Thoracic aorta (tissue), 2 donors: ENCODE measurements at places on chromosomes 13 and 19.

GRCh38 chr13:50494138-50494537, 349.4 kb downstream of the DLEU7 start:
- DNase-seq = no peak

GRCh38 chr19:30317403-30317802, 54.8 kb upstream of the ZNF536 start:
- no peak for DNase-seq

GRCh38 chr13:51768378-51768921, 35.5 kb downstream of the DHRS12 start:
- DNase-seq = no peak

GRCh38 chr13:97274829-97275649, 52.9 kb downstream of the MBNL2 start:
- no peak for DNase-seq

DNA sequence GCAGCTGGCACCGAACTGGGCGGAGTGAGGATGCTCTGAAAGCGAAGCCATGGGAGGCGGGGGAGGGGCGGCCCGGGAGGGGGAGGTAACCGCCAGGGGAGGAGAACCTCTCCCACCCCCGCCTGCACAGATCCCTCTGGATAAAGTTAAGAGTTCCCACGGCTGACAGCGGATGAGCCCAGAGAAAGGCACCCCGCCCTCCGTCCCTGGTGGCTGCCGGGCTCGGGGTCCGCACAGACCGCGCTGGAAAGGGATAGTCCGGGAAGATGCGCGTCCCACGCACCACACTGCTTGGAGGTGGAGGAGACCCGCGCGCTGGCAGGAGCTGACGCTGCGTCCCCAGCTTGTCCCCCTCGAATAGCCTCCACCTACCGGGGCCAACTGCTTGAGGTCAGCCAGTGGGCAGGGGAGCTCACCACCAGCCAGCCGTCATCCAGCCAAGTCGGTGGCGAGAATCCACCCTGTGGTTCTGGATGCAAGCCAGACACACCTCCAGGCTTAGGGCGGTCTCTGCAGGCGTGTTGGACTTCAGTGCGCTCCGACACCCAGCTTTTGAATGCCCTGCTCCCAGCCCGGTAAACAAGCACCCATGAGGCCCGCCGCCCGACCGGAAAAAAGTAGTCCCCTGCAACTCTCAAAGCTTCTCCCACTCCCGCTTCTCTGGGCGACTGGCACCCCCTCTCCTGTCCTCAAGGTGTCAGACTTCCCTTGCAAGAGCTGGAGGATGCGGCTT, at the start of gene TRPC4:
TRPC4 (minus strand) TSS at position 17 of the 733 bp plus-strand sequence. CDS start 86,439 bp downstream, outside the sequence.
- DNase-seq = no peak

DNA sequence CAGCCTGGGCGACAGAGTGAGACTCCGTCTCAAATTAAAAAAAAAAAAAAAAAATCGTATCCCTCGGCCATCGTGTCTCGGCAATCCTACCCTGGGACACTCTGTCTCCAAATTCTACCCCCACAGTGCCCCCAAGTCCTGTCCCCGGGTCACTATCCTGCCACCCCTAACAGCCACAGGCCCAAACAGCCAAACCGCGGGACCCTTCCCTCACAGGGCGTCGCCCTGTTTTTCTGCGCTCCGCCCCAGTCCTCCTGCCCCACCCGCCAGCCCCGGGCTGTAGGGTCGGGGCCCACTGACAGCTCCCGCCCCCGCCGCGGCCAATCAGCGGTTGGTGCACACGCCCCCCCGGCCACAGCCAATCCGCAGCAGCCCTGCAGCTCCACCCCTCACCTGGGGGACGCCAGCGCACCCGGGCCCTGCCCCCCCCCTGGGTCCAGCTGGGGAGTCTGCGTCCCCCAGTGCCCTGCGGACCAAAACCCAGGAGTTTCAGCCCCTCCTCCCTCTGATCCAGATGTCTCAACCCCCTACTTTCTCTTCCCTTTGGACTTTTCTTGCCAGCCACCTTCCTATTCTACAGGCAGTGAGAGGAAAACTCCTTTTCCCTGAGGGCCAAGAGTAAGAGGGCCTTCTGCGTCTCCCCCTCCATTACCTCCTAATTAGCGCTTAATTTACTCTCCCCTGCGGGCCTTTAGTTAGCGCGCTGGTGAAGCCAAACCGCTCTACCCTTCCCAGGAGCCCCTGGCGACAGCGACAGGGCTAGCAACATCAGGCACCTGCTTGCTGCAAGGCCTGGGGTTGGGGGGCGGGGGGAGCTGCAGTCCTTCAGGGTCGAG, 1.5 kb upstream of the BCAT2 start:
- DNase-seq = peak; percentile 59

DNA sequence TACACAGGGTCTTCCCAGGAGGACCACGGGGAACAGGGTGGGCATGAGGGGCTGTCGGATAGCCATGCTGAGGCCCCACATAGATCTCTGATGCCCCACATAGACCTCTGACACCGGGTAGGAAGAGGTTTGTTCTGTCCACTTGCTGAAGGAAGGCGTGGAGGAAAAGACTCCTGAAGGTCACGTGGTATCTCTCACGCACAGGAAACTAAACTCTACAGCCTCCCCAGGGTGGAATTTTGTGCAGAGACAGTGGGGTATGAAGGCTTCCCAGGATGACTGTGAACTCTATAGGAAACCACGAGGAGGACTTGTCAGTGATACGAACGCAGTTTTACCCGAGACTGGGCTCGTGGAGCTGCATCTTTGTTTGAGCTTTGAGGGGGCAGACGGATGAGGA, 2.8 kb downstream of the EVI5L start:
- no peak for DNase-seq

GRCh38 chr13:97425590-97425989, 8.4 kb upstream of the RAP2A start:
- DNase-seq = no peak

- peak; percentile 58 for DNase-seq
Observed at GRCh38 chr13:46551410-46552302, 1.3 kb upstream of the LRCH1 start.

DNA sequence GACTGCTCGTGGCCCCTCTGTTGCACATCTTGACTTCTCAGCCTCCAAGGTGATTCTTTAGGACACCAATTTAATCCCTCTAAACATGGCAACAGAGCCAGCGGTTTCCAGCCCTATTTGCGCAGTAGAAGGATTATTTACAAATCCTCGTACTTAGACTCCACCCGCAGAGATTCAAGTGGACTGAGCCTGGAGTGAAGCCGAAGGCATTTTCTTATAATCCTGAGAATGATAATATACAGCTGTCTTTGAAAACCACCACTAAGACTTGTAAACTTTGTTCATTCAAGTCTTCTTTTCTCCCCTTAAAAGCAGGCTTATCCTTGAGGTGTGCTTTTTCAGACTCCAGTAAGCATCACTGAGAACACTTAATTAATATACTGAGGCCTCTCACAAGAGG, 4.8 kb upstream of the DPRX start:
- DNase-seq = no peak

GRCh38 chr19:20079476-20079875, 1.7 kb downstream of the ZNF90 start:
- no peak for DNase-seq

DNA sequence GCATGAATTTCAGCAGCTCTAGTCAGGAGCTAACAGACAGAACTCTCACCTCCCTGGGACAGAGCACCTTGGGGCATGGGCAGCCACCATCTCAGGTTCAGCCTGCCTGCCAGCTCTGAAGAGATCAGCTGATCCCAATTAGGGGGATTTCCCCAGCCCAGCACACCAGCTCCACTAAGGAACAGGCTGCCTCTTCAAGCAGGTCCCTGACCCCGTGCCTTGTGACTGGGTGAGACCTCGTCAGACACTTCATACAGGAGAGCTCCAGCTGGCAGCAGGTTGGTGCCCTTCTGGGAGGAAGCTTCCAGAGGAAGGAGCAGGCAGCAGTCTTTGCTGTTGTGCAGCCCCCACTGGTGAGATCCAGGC, 84.5 kb upstream of the UFM1 start:
- no peak for DNase-seq

- DNase-seq = no peak
Observed at GRCh38 chr13:40798380-40798779, 9.0 kb downstream of the SLC25A15 start.

DNA sequence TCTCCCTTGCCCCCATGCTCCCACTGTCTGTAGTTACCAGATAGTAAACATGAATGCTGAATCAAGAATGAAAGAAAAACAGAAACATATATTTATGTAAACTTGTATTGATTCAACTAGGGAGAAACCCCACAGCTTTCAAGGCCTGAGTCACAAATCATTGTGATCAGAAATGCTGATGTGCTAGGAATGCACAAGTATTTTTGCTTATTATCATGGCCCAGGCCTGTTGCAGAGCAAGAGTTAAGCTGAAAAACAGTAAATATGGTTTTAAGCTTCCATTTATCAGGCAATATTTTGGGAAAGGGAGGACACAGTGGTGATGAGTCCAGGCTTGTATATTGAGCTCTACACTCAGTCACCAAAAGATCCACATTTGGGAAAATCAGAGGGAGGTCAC, 669.6 kb downstream of the DIAPH3 start:
- DNase-seq = no peak

DNA sequence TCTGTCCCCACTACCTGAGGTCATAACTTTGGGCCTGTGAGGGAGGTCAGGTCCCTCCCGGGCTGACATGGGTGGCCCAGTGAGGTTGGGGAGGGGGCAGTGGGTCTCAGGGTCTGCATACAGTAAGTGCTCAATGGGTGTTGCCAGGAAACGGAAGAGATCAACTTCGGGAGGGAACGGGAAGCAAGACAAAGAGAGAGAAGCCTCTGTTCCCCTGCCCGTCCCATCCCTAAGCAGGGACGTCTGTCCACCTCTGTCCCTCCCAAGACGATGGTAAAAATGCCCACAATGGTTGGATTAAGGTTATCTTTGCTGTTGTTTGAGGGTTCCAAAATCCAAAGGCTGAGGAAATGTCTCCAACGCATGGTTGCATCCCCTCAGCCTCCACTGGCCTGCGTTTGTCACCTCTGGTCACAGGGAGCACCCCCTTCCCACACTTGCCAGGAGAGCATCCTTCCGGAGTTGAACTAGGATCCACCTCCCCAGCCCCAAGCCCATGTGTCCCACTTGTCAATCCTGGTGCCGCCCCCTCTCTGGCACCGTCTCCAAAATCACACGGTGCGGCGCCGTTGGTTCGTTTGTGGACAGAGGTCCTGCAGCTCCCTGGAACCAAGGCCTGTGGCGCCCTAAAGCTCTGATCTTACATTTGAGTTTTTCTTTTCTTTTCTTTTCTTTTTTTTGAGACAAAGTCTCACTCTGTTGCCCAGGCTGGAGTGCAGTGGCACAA, 774 bp upstream of the HOMER3 start:
- DNase-seq = no peak

- DNase-seq = no peak
Observed at GRCh38 chr19:7897292-7897691, 6.4 kb upstream of the MAP2K7 start.

DNA sequence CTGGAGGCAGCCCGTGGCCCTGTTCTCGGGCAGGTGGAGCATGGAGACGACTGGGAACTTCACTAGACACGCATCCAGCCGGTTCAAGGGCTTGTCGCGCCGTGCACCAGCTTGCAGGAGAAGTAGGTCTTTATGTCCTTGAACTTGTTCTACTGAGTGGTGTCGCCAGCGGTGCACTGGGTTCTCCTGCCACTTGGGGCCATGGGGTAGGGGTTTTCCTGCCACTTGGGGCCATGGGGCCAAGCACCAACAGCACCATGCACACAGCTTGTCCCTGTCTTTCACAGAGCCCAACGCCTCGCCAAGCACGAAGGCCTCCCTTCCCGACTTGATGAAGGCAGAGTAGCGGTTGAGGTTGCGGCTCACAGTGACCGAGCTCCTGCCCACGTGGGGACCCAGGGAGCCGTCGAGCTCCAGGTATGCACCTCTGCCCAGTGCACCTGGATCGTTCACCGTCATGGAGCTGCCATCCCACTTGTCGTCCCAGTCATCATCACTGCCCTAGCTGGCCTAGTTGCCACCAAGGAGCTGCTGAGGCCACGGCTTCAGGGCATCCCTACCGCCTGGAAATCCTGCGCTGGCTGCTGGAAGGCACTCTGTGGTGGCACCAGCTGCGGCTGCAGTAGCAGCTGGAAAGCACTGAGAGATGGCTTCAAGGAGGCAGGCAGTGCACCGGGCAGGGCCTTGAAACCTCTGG, 40.5 kb upstream of the TPM4 start:
- DNase-seq = no peak

DNA sequence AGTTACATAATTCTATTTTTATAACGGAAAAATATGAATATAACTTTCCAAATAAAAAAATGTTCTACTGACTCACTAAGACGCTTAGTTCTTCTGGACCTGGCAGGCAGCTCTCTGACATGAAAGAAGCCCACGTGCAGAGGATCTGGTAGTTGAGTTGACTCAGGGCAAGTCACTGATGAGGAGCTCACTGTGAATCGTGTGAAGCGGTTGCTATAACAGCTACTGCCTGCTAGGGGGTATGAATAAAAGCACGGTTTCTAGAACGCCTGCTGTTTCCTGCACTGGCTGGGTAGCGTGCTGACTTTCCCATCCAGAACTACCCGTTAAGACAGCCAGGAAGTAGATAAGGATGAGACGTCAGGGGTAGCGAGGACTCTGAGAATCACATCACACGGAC, 54.7 kb upstream of the WASF3 start:
- DNase-seq = no peak

DNA sequence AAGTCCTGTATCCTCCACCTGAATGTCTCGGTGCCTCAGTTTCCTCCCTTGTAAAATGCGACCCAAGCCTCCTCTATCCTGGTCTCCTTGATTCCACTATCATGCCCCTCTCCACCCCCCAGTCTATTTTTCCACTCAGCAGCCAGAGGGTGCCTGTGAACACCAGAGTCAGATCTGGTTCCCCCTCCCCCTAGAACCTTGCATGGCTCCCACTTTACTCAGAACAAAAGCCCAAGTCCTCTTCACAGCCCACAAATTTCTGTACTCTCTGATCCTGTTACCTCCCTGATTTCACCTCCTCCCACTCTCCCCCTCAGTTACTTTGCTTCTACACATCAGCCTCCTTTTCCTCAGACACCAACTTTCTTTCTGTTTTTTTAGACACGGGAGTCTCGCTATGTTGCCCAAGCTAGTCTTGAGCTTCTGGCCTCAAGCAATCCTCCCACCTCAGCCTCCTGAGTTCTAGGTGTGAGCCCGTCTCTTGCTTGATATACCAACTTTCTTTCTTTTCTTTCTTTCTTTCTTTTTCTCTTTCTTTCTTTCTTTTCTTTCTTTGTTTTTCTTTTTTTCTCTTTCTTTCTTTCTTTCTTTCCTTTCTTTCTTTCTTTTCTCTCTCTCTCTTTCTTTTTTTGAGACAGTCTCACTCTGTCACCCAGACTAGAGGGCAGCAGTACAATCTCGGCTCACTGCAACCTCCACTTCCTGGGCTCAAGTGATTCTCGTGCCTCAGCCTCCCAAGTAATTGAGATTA, 869 bp downstream of the DAND5 start:
- DNase-seq = no peak

GRCh38 chr19:46015687-46016425, 7.0 kb downstream of the PGLYRP1 start:
- DNase-seq = no peak

GRCh38 chr13:110433014-110433413, 125.9 kb downstream of the COL4A2 start:
- peak; percentile 60 for DNase-seq

DNA sequence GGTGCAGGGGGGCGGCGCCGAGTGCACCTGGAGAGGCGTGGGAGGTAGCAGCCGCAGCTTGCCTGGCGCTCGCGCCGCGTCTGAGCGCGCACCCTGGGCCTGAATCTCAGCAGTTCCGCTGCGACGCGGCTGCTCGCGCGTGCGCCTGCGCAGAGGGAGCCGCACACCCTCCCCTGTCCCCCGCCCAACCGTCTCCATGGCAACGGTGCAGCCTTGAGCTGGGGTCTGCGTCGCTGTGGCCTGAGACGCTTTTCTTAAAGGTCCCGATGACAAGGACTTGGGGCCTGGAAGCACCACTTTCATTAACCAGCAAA, at the start of gene PNMA8B:
PNMA8B (minus strand) TSS at position 82 of the 314 bp plus-strand sequence. CDS start 402 bp downstream, outside the sequence.
- no peak for DNase-seq

GRCh38 chr19:10431943-10432735, 11.8 kb downstream of the PDE4A start:
- DNase-seq = no peak
